Pancreas (tissue), 10 donors: ENCODE measurements at places on chromosomes 7 and 10. TPM values are rescaled to one million over a fixed set of nuclear protein-coding genes. Genes with fewer than 3 reads are reported as not detected.

- no peak for DNase-seq
- H3K27me3 ChIP-seq, result no peaks in the 10 kb centered on the region
- H3K27ac ChIP-seq, result peak overlapping the region; percentile 3
- H3K4me3 ChIP-seq, result no peak overlapping the region
These were observed 43.4 kb upstream of the AGBL3 start for GRCh38 chr7:134942690-134943466.

- H3K27me3 ChIP-seq, result no peaks in the 10 kb centered on the region
- no peak overlapping the region for H3K4me3 ChIP-seq
- H3K27ac ChIP-seq, result no peak overlapping the region
- no peaks in the 10 kb centered on the region for H3K4me1 ChIP-seq
These were observed 331.0 kb downstream of the PRPF18 start for GRCh38 chr10:13917791-13918190.

C7orf57 gene
- polyA plus RNA-seq, result not detected

GRCh38 chr10:1567152-1567551, 170.2 kb downstream of the ADARB2 start:
- H3K4me1 ChIP-seq, result no peaks in the 10 kb centered on the region
- H3K27ac ChIP-seq, result no peak overlapping the region
- no peaks in the 10 kb centered on the region for H3K36me3 ChIP-seq
- H3K27me3 ChIP-seq, result no peaks in the 10 kb centered on the region
- DNase-seq, result no peak

GDI2 gene
- polyA plus RNA-seq, result 46.5 TPM

DNA sequence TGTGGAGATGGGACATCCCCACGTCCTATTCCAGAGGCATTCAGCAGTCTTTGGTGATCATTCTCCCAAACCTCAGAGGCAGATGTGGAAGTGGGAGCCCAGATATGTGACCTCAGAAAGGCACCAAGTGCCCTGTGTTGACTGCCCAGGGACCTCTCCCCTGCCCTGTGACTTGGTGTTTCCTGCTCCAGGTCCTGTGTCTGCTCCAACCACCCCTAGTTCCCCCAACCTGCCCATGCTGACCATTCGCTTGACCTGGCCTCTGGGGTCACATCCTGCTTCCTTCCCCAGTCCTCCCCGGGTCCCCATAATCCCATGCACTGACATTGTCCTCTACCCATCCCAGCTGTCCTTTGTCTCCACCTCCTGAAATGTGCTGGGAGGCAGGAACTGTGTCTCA, 7.6 kb downstream of the CYP26A1 start:
- no peaks in the 10 kb centered on the region for H3K4me1 ChIP-seq
- no peaks in the 10 kb centered on the region for H3K27me3 ChIP-seq

DNA sequence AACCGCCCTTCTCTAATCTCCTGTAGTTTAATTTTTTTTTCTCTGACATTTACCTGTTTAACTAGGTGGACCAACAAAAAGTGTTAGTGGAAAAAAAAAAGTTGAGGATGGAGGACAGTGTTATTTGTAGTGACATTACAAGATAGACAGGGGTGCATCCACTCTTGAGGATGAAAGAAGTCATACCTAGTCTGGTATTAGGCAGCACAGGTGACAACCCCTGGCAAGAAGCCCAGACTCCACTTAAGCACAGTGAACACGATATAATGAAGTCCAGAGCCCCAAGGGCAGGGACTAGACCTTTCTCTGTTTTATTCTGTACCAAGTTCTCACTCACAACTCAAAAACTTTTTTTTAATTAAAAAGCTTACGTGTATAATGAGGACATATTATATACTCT, 268.4 kb downstream of the GPR37 start:
- no peaks in the 10 kb centered on the region for H3K4me1 ChIP-seq
- no peak overlapping the region for H3K4me3 ChIP-seq
- no peaks in the 10 kb centered on the region for H3K27me3 ChIP-seq
- no peak overlapping the region for H3K27ac ChIP-seq
- H3K36me3 ChIP-seq, result no peaks in the 10 kb centered on the region
- no peak for DNase-seq

DNA sequence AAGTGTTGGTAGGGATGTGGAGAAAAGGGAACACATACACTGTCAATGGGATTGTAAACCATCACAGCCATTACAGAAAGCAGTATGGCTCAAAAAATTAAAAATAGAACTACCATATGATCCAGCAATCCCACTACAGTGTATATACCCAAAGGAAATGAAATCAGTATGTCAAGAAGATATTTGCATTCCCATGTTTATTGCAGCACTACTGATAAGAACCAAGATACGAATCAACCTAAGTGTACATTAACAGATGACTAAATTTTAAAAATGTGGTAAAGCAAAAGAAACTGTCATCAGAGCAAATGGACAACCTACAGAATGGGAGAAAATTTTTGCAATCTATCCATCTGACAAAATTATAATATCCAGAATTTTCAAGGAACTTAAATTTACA, 290.4 kb downstream of the IPMK start:
- H3K4me1 ChIP-seq, result no peaks in the 10 kb centered on the region
- no peak overlapping the region for H3K27ac ChIP-seq
- no peaks in the 10 kb centered on the region for H3K36me3 ChIP-seq
- no peak overlapping the region for H3K4me3 ChIP-seq
- H3K27me3 ChIP-seq, result no peaks in the 10 kb centered on the region

DNA sequence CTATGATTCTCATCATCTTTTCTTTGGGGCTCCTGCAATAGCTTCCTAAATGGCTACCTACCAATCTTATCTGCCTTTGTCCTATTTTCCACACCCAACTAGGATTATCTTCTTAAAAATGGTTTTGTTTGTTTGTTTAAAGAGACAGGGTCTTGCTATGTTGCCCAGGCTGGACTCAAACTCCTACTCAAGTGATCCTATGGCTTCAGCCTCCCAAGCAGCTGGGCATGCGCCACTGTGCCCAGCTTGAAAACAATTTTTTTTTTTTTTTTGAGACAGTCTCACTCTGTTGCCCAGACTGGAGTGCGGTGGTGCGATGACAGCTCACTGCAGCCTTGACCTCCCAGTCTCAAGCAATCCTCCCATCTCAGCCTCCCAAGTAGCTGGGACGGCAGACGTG, 14.9 kb downstream of the DNMBP start:
- H3K4me1 ChIP-seq, result no peaks in the 10 kb centered on the region
- no peak overlapping the region for H3K4me3 ChIP-seq
- H3K27me3 ChIP-seq, result no peaks in the 10 kb centered on the region
- no peak for DNase-seq
- no peaks in the 10 kb centered on the region for H3K36me3 ChIP-seq

PHYHIPL gene
- 1.9 TPM for polyA plus RNA-seq
